ENCODE measurements at places on chromosomes 7 and 10.

DNA sequence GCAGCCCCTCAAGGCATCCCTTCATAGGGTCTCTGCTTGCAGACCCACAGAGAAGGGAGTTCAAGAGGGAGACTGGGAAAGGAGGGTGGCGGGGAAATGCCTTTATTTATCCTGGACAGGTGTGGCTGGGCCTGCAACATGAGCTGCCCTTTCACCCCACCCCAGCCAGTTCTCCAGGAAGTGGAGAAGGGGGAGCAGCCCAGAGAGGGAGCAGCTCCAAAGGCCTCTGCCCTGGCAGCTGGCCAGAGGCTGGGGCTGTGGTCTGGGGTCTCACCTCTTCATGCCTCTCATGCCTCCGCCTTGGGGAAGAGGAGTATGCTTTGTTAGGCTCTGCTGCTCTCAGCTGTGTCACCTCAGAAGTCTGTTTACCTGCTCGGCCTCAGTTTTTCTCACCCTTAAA, 3.1 kb downstream of the LDB3 start:
- no peak for DNase-seq

GRCh38 chr7:46539892-46540483, 618.9 kb upstream of the IGFBP3 start:
- no peak for DNase-seq

- DNase-seq, result peak; percentile 83
Measured at GRCh38 chr10:124741281-124741921, 2.8 kb downstream of the FAM53B start.

GRCh38 chr7:42161110-42161509, 75.9 kb downstream of the GLI3 start:
- no peak for DNase-seq

GRCh38 chr10:13617116-13617515, 30.4 kb downstream of the PRPF18 start:
- no peak for DNase-seq

DNA sequence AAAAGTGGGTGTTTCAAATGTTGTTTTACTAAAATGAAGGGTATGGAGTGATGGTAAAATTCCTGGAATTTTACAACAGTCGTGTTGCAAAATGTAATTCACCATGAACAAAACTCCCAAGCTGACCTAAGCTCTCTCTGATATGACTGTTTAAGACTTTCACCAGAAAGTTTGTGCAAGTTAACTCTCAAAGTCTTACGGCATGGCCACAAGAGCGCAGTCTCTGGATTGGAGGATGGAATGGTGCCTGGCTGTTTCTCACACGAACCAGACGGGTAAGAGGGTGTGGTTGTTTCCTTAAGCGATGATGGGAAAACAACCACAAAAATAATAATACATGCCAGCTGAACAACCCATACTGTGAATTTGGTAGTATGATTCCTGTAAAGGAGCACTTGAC, 662.5 kb downstream of the KCNMA1 start:
- DNase-seq, result no peak

GRCh38 chr10:114385557-114385956, 18.7 kb downstream of the AFAP1L2 start:
- DNase-seq, result no peak

GRCh38 chr10:100334762-100335161, 4.7 kb upstream of the PKD2L1 start:
- no peak for DNase-seq

DNA sequence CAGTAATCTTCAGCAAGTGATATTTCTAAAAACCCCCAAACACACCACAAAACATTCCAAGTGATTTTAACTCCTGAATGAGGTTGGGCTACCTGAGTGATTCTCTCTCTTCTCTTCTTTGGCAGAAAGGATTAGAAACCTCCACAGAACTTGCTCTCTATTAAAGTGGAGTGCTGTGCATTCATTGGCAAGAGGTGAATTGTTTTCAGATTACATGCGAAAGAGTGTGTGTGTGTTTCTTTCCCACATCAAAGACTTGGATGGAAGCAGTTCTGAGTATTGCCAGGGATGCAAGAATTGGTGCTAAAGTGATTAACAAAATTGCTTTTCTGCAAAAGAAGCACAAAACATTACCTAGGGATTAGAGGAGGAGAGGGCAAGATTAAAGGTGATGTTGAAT, 13.1 kb upstream of the FBXW4 start:
- no peak for DNase-seq

DNA sequence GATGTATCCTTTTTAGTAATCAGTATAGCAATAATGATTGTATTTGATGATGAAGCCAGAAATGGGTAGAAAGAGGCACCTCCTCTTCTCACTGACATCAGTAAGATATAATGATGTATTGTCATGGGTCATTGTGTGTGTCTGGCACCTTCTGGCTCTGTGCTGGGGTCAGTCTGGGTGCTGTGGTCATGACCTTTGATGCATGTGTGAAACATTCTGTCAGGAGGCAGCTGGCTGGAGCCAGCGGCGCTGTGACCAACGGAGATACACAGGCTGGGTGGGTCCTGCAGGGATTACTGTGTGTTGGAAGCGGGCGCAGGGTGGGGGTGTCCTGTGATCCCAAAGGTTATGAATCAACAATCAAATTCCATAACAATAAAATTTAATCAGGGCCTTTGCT, 35.2 kb downstream of the EEPD1 start:
- DNase-seq, result no peak

DNA sequence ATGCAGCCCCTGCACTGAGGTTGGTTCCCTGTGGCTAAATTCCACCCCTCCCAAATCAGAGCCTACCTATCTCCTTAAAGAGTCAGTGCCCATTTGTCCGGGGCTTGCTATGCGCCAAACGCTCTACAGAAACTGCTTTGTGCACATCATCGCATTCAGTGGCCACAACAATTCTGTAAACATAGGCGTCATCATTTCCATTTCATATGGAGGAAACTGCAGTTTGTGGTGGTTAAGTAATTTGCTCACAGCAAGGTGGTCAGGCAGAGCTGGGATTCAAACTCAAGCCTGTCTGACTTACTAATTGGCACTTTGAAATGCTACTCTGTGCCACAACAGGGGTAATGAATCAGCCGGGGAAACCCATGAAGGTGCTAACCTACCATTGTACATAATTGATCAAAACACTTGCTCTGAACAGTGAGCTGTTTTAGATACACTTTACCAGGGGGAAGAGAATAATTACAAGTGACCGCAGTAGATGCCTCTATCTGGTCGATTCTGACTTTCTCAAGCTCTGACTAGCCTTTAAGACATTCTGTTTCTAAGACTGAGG, 775.5 kb downstream of the LRMDA start:
- DNase-seq, result no peak

DNA sequence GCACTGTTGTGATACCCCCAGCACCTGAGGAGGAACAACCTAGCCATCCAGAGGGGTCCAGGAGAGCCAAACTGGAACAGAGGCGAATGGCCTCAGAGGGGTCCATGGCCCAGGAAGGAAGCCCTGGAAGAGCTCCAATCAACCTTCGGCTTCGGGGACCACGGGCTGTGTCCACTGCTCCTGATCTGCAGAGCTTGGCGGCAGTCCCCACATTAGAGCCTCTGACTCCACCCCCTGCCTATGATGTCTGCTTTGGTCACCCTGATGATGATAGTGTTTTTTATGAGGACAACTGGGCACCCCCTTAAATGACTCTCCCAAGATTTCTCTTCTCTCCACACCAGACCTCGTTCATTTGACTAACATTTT, 1.6 kb upstream of the CASP2 start:
- DNase-seq, result no peak

DNA sequence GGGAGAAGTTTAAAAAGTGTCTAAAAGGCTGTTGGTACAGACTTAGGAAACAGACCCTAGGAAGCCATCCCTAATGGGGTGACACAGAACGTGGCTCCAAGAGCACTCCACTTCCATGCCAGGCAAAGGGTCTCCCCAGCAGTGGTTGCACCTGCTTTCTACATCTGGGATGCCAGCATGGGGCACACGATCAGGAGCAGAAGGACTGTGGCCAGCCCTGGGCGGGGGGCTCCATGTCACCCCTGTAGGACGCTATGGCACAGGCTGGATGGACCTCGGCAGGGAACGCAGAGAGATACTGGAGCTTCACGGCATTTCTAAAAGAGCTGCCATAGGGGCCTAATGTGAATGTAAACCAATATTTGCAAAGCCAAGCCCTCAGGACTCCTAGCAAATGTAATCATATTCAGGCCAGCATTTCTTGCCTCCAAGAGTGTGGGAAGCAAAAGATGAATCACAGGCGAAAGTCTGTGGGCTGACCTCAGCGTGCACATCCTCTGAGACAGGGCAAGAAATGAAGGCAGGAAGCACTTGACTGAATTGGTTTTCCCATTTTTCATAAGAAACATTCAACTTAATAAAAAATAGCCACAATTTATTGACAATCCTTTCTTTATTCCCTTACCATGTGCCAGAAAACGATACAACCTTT, 93.9 kb downstream of the ATXN7L1 start:
- DNase-seq, result peak; percentile 81

GRCh38 chr7:4265676-4266075, 416.4 kb upstream of the FOXK1 start:
- no peak for DNase-seq

DNA sequence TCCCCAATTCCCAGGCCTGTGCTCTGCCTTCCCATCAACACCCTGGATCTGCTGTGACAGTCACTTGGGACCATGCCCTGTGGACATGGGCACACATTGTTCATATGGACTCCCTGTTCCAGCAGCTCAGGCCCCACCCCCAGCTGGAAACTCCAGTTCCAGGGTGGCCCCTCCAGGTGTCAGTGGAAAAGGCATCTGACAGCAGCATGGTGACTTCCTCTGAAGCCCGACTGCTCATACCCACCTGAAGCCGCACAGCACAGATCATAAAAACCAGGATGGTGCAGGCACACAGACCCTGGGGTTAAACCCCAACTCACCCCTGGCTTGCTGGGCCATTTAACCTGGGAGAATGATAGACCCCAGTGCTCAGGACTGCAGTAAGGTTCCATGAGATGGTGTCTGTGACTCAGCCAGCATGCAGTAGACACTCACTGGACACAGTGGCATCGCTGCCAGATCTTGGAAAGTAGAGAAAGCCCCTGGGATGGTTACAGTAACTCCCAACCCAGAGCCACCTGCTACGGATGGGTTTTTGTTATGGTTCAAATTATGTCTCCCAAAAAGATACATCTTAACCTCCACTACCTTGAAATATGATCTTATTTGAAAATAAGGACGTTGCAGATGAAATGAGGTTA, 72.6 kb upstream of the NANOS1 start:
- DNase-seq, result no peak

DNA sequence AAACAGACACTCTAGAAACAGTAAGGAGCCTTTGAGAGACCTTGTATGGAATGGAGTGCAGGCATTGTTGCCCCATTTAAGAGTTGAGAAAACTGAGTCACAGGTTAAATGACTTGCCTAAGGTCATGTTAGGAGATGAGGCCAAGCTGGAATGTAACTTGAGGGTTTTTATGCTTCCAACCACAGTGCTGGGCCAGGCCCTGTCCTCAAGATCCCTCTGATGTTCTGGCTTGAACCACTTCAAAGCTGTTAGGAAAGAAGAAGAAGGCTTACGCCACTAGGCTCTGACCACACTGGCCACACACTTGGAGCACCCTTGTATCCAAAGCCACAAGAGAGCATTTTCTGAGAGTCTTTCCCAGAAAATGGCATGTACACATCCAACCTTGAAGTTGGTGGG, 42.7 kb downstream of the PLAU start:
- DNase-seq, result peak; percentile 60

DNA sequence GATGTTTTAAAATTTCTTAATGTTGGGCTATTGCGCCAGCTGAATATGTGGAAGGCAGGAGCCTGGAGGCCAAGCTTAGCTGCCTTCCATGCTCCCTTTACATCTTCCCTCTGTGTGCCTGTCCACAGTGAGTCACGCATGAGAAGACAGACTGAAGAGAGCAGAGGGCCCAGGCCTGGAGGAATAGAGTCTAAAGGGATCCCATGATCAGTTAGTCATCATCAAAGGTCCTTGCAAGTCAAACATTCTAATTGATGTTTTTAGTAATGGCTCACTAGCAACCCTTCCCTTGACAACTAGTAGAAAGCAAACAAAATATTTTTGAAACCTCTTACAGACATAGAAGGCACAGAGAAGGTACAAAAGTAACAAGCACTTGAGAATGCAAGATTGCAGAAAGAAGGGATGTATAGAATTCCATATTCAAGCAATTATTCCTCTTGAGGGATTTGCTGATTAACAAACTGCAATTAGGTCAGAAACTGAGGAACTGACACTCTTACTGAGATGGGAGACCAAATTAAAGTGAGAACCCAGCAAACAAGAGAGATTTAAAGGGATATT, 30.7 kb upstream of the APBB1IP start:
- DNase-seq, result peak; percentile 4
